ENCODE measurements at places on chromosomes 5 and 9.

GRCh38 chr9:21996438-21996837, 1.8 kb downstream of the CDKN2B-AS1 start:
- no peak for DNase-seq

GRCh38 chr5:177453852-177454396, 7.3 kb downstream of the PRR7 start:
- DNase-seq: peak; percentile 47

- no peak for DNase-seq
Measured at GRCh38 chr9:109478051-109478563, 20.0 kb downstream of the PTPN3 start.

DNA sequence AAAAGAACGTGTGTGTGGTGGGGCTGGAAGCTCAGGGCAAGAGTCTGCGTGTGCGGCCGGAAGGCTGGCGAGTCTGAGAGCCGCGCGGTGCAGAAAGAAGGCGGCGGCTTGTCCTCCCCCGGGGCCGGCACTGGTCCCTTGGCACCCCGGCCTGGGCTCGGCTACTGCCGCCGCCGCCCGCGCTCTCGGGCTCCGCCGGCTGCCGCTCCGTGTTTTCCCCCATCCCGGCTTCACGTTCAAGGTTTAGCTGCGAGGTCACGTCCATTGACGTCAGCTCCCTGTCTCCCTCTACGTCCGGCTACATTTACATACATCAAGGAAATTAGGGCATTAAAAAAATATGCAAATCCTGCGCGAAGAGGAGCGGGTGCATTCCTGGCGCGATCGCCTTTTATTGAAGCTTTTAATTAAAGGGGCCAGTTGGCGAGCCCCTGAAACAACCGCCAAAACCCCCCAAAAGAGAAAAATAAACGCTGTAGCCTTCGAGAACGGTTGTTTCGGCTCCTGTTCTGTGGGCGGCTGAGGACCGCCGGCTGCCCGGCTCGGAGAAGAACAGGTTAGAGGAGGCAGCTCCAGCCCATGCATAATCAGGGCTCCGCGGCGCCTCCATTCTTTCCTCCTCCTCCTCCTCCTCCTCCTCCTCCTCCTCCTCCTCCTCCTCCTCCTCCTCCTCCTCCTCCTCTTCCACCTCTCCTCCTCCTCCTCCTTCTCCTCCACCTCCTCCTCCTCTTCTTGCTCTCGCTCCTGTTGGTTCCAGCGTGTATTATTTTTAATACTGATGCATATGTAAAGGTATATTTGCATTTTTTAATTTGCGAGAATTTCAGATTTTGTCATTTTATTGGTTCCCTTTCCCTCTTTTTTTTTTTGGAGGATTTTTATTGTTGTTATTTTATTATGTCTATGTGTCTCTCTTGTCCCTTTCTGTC, 207.0 kb downstream of the MEF2C start:
- DNase-seq: no peak

DNA sequence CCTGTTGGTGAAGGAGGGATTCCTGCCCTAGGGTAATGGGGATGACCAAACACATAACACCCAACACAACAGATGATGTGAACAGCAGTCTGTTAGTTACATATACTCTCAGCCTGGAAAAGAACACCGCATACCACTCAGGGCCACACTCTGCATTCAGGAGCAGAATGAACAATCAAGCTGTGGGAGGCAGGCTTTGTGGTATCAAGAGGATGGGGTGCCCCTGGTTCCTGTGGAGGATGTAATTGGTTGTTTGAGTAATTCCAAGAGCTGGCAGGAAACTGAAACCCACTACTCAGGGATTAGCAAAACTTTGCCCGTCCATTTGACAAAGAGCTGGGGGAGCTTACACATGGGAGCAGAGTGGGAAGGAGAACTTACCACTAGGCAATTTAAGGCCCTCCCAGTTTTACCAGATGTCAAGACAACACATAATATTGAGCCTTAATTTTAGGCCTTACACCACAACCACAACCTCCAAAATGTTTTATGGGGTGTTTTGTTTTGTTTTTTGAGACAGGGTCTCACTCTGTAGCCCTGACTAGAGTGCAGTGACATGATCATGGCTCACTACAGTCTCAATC, 15.6 kb upstream of the PRKAA1 start:
- no peak for DNase-seq

DNA sequence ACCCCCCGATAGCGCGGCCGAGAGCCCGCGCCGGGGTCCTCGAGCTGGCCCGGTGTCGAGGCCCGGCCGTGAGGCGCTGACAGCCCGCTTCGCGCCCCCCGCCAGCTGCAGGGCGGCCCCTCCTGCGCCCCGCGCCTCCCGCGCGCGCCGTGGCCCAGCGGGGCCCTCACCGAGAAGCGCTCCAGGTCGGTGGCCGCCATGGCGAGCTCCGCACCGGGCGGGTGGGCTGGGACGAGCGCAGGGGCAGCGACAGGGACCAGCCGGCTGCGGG, 166 bp downstream of the SEPTIN8 start:
- no peak for DNase-seq

GRCh38 chr5:164098531-164098930, 593.1 kb downstream of the MAT2B start:
- no peak for DNase-seq

- DNase-seq: no peak
Measured at GRCh38 chr9:9855177-9856078, 757.4 kb downstream of the PTPRD start.

DNA sequence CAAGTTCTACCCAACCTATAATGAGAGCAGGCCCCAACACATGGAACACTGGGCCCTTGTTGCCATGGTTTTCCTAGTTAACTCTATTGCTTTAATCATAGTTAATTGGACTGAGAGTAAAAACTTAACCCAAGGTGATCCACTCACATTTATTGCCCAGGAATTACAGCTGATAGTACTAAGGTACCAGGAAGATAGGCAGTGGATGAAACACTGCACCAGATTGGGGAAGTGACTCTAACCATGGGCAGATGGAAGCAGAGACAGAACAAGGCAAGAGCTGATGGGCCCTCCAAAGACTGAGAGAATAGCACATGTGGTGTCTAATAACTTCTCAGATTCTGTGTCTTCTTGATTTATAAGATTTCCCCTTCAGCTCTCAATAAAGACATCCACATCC, 145.7 kb upstream of the TRIM32 start:
- DNase-seq: no peak

GRCh38 chr9:30723656-30724055, 1660.8 kb upstream of the ACO1 start:
- DNase-seq: no peak

DNA sequence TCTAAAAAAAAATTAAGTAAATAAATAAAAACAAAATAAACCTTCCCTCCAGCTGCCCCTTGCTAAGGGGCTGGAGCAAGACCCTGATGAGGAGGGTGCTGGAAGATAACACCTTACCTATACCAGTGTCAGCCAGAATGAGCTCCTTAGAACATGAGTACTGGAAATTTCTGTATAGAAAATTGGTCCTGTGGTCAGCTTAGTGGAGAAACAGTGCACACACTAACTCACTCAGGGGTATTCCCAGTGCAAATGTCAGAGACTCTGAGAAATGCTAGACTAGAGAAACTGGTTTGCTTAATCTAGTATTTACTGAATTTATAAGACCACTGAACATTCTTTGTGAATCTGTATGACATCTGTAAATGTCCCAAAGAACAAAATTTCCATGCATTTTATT, 62.1 kb upstream of the CTXN3 start:
- DNase-seq: no peak

- DNase-seq: no peak
Measured at GRCh38 chr5:138968601-138969000, 93.5 kb upstream of the LRRTM2 start.

DNA sequence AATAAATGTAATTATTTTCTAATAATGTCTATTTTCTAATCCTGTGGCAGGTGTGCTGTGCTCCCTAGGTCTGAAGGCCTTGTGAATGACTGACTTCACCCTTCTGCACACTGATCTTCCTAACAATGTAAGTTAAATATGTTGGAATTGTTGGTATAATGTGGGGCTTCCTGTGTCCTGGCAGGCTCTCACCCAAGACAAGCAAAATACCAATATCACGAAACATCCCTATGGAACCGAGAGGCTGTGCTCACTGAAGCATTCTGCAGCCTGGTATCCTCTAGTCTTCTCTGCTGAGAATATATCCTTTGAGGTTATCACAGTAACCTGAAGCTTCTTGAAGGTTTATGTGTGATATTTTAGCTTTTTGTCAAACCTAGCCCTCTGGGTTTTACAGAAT, 159.4 kb downstream of the GABRB2 start:
- DNase-seq: no peak

GRCh38 chr5:149434162-149435014, 55.3 kb upstream of the IL17B start:
- DNase-seq: peak; percentile 16

- no peak for DNase-seq
Measured at GRCh38 chr5:150163035-150163434, 3.5 kb upstream of the CDX1 start.

DNA sequence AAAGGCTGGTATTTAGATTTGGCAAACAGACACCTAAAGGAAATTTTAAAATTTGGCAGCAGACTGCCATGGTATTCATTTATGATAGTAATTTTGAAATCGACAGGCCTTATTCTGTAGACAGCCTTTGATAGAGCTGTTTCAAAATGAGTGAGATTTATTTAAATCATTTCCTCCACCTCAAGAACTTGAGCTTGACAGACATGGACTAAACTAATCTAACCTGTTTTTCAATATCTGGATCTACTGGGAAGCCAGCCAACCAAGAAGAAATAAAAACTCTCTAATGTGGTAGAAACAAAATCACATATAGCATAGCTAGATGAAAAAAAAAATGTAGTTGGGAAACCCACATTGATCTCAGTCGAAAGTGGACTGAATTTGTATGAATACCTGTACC, 56.9 kb upstream of the RASA1 start:
- no peak for DNase-seq

DNA sequence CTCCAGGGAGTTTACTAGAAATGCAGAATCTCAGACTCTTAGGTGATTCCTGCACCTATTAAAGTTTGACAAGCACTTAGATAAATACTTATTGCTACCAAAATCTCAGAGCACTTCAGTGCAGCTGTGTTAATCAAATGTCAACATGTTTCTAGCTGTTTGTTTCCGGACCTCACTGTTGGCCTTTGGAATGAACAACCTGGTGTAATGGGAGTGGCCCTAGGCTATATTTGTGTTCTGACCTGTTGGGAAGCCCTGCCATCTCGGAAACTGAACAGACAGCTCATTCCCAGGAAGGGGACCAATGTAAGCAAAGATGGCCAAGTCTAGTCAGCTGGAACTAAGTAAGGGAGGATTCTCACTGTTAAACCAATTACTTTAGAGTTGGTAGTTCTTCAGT, 145.0 kb upstream of the SLC28A3 start:
- no peak for DNase-seq

- no peak for DNase-seq
Measured at GRCh38 chr9:16532681-16533450, 337.6 kb downstream of the BNC2 start.

- no peak for DNase-seq
Measured at GRCh38 chr5:173851595-173852243, 36.4 kb upstream of the CPEB4 start.

DNA sequence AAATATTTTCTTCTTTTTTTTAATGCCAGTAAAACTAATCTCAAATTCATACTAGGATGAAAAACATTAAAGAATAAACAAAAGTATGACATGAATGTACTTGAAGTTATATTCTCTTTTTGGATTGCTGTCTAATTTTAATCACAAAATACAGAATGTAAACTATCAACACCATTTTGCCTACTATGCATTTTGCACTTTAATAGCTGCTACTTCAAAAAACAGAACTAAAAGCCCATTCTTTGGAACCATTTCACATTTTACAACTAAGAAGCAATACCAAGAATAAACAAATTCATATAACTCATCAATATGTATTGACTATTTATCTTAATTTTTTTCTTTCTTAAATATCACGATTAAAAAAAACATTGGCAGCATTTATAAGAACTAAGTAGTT, 58.1 kb downstream of the ADAMTS6 start:
- DNase-seq: no peak

DNA sequence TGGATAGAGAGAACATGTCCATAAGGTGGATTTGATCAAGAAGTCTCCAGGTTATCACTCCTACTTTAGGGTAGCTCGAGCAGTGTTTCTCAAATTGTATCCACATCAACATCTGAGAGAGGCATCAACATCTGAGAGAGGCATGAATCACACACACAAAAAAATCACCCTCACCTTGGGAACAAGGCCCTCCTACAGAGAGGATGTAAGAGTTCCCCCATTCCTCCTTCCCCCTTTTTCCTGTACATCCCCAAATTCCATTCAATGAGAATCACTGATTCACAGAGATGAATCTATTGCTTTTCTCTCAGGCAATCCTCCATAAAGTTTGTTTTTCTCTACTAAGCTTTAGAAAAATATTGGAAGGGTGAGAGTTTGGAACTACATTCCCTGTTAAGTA, 233.4 kb upstream of the CDH6 start:
- no peak for DNase-seq

DNA sequence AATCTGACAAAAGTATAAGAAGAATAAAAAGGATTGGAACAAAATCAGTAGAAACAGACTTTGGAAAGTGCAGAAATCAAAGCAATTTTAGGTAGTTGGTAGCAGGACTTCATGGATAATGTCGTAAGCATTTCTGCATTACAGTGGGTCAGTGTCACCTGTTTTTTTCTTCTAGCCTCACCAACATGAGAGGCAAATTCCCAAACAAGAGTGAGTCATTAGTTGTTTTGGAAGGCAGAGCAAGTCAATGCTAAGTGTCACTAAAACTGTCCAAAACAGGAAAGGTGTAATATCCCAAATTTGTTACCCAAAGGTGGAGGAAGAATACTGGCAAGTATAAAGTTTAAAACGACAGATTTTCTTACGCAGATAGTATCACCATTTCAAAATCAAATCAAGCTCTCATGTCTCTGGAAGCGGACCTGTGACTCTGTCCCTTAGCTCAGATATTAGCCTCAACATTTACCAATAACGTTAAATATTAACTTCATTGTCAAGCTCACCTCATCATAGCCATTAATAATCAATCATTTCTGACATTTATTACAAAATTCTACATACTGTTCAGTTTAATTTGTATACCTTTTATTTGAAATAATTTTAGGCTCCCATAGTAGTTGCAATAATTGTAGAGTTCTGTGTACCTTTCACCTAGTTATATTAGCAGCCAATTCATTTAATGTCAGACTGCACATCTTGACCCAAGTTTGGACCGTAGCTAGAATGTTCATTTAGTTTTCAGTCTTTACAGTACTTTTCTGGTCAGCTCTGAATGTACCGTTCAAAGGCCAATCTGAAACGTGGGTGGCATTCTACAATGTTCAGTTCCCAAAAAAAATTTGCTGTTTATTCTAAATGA, 901.2 kb upstream of the COX7C start:
- no peak for DNase-seq

Data from hippocampal formation (tissue), 2 donors.